ENCODE measurements at places on chromosomes 11 and 22.
A peak's percentile ranks its signal among the peaks of the same experiment; 100 is the strongest.

DNA sequence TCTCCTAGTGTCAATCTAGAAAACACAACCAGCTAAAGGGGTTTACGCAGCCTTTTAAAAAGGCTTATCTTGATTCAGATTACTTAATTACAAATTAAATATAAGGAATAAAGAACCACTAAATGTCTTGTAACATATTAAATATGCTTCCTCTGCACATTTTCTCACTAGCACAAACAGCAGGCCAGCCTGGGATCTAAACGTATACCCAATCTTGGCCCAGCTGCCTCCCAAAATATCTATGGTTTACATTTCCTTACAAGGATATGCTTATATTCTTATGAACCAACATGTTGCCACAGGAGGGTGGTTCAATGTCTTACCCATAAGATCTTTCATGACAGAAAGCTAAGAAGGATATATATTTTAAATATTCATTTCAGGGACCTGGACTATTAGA lies 7.7 kb downstream of the LGR4 start:
- DNase-seq, result no peak

- no peak for DNase-seq
Measured at GRCh38 chr22:30471616-30472318, at the start of gene SEC14L3. TSS of gene SEC14L3 (minus strand) at chr22:30472017. CDS start at chr22:30471958, 59 bp downstream.

- DNase-seq, result peak; percentile 45
Measured at GRCh38 chr11:8772571-8773519, 90.3 kb downstream of the RPL27A start.

DNA sequence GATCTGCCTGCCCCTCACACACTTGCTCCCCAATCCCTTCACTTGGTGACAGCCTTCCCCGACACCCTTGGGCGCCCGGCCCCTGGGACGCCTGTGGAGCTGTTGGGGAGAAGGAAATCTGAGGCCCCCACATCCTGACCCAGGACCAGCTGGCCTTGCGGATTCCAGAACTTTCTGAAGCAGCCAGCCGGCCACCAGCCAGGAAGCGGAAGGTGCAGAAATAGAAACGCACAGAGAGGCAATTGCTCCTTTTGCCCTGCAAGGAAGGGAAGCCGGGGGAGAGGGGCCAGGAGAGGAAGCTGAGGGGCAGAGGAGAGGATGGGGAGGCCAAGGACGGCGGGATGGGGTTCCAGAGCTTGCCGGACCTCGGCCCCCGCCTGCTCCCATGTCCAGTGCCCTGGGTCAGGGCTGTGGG lies 66.7 kb upstream of the LINC01488 start:
- DNase-seq, result no peak

GRCh38 chr11:84103096-84103495 lies 816.9 kb upstream of the CCDC90B start:
- no peak for DNase-seq

DNA sequence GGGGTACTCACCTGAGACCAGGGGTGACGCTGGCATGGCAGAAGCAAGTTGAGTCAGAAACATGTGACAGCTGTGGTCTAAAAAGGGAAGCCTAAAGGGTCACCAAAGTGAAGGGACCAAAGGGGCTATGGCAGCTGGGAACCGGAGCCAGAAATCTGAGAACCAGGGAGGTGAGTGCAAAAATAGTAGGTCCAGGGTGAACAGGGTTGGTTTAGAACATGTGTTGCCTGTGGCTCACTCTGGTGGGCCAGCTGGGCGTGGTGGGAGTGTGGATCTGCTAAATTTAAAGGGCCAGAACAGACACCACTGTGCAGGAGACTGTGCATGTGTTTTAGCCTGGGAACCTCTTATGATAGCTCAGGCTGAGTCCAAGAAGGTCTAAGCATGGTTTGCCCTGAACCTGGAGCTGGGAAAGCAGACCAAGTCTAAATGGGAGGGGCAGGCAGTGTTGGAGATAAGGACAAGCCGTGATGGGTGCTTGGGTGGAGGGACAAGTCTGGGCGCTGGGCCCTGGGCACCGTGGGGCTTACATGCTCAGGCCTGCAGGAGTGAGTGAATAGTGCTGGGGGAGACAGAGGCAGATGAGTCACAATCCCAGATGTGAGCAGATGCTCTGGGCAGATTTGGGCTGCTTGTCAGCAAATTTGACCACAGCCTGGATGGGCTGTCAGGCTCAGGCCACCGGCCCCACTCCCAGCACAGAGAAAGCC lies 41.4 kb upstream of the ZBED5 start:
- peak; percentile 97 for DNase-seq

GRCh38 chr11:102810950-102811660 lies 13.1 kb upstream of the MMP1 start:
- DNase-seq, result peak; percentile 37

- DNase-seq, result no peak
Measured at GRCh38 chr22:41970601-41971000, 1.4 kb downstream of the SEPTIN3 start.

DNA sequence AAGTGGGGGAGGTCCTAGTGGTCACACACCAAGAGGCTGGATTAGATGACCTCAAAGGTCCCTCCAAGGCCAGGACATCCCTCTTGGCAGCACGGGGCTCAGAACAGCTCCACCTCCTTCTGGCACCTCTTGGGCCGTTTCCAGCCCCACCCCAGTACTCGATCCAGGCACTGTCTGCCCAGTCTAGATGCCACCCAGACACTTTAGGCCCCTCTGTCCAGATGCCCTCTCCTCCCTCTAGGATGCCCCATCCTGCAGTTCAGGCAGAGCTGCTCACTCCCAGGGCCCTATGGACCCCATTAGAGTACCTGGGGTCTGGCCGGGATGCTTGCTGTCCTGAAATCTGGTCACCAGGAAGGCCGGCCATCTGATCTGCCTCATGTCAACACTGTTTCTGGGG lies 34.7 kb upstream of the PRR5 start:
- no peak for DNase-seq

- DNase-seq, result no peak
Measured at GRCh38 chr11:69245491-69246345, 48.2 kb upstream of the MYEOV start.

GRCh38 chr11:8863838-8864237 lies 47.2 kb upstream of the AKIP1 start:
- peak; percentile 49 for DNase-seq

DNA sequence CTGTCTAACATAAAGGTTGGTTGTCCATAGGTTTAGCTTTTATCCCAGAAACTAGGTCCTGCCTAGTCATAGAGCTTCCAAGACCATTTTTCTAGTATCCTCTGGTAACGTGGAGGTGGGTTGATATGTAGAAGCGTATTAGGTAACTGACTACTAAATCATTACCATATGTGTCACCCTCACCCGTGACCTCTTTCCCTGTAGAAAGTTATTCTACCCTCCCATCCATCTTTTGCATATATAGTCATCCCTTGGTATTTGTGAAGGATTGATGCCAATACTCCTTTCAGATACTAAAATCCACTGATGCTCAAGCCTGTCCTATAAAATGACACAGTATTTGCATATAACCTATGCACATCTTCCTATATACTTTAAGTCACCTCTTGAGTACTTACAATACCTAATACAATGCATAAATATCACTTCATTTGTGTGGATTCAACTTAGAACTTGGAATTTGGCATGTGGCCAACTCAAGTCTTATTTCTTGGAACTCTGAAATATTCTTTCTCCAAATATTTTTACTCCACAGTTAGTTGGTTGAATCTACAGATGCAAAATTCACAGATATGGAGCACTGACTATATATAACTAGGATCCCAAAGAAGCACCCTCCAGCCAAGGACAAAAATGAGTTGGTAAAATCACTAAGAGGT lies 497.0 kb upstream of the TENM4 start:
- no peak for DNase-seq

DNA sequence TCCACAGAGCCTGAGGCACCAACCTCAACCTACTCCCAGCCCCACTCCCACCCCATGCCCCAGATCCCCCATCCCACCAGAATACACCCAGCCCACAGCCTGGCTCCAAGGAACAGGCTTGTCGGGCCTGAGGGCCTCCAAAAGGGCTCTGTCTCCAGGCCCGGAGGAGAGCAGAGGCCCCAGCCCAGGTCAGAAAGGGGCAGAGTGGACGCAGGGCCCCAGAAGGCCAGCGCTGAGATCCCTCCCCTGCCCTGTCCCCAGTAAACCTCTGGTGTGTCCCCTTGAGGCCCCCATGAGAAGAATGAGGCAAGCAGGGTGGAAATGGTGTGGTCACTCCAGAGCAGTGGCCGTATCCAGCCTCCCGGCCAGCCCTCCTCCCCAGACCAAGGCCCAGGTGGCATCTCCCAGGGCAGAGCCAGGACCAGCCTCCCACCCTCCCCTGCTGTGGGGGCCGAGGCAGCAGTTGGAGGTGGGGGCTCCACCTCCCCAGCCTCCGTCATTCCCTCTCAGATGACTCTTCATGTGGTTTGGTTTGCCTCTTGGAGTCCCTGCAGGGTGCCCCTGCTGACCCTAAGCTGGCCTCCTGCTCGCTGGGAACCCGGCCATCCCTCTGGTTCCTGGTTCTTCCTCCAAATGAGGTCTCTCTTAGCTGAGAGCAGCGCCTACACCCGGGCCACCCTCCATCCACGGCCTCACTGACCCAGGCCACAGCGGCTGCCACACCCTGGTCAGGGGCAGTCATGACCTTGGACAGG lies 195.0 kb downstream of the IGLL1 start:
- no peak for DNase-seq

DNA sequence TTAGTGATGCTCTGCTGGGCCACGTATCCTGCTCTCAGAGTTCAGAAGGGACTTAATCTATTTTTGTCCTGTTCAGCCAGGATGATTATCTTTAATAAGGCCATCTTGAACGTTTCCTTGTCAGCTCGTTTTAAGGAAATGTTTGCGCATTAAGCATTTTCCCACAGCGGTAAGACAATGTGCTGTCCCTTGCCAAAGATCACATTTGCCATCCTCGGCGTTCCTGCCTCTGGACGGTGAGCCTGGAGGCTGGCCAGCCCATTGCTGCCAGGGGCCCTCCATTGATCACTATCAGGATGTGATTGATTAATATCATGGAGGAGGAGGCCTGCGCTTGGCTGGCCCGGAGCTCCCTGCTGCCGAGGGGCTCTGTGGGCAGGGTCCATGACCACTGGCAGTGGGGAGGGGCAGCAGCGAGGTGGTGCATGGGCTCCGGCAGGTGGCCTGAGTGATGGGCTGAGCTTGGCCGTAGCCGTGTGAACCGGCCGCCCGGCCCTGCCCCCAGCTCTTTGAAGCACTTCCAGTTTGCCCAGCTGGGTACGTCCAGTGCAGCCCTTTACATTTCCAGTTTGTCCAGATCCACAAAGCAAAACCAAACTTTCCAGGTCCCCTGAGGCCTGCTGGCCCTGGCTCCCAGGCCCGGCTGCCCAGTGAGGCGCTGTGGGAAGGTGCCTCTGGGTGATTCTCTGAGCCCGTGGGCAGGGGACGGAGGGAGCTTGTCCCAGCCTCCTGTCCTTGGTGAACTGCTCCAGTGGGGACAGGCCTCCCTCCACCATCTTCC lies 49.5 kb upstream of the SMIM38 start:
- DNase-seq, result no peak

- DNase-seq, result no peak
Measured at GRCh38 chr11:13278609-13279486, 1.3 kb downstream of the BMAL1 start.

GRCh38 chr11:69240332-69241074 lies 53.5 kb upstream of the MYEOV start:
- no peak for DNase-seq

DNA sequence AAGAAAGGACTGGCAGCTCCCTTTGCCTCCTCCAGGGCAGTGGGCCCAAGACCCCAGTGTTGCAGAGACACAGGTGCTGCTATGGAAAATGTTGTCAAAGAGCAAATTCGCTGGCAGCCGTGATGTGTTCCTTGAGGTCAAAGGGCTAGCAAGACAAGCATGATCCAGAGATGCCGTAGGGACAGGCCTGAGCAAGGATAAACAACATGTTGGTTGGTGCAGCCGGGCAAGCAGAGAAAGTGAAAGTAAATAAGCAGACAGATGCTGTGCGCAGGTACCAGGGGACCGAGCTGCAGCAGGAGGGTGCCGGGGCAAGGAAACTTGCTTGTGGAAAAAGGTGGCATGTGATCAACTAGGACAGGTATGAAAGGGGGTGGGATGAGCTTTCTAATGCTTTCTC lies 125.5 kb upstream of the NECTIN1 start:
- DNase-seq, result no peak

- no peak for DNase-seq
Measured at GRCh38 chr11:3836903-3837302, 3.9 kb downstream of the RHOG start.

DNA sequence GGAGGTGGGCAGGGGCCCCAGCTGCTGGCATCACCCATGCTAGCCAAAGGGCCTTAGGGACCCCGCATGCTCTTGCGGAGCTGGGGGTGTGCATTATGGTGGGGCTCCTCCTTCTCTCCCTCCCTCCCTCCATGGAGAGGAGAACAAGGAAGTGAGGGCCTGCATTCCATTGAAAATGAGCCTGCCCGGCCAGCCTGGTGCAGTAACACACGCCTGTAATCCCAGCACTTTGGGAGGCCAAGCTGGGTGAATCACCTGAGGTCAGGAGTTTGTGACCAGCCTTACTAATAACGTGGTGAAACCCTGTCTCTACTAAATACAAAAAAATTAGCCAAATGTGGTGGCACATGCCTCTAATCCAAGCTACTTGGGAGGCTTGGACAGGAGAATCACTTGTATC lies 22.4 kb downstream of the SNAP29 start:
- DNase-seq, result no peak

DNA sequence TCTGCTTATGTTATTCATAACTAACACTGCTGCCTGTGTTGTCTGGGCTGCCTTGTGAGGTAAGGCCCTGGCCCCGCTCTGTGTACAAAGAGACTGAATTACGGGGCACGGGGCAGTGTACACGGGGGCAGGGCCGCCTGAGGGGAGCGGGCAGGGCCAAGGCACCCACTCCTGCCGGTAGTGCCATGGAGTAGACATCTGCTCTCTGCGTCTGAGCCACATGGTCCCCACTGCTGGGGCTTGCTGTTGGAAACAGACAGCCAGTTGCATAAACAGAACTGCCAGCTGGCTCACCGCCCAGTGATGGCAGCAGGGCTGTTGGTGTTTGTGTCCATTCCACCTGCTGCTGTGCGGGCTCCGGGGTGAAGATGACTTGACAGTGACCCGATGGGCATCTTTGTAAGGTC lies 19.8 kb downstream of the FAM118A start:
- peak; percentile 90 for DNase-seq

DNA sequence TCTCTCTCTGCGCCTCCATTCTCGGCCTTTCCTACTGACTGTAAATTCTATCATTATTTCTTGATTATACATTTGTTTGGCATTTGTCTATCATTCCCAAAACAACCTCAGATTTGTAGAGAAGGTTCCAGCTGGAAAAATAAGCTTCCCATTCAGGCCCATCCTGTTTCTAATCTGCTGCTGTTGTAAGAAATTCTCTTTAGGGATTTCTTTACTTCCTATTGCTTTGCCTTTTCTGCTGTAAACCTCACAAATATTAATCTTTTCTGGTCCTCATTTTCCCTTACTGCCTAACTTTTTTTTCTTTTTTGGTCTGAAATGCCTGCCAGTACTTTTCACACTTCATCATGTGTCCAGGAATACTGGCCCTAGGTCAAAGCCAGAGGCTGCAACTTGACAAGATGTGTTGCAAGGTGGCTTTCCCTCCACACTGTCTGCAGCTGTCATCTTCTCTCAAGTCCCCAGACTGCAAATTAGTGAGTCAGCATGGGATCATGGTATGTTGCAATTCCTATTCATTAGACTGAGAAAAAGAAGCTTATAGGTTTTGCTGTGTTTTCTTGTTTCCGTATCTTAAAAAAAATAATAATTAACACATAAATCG lies 858.7 kb upstream of the CHORDC1 start:
- peak; percentile 90 for DNase-seq
